ENCODE measurements at places on chromosomes 4 and X.

DNA sequence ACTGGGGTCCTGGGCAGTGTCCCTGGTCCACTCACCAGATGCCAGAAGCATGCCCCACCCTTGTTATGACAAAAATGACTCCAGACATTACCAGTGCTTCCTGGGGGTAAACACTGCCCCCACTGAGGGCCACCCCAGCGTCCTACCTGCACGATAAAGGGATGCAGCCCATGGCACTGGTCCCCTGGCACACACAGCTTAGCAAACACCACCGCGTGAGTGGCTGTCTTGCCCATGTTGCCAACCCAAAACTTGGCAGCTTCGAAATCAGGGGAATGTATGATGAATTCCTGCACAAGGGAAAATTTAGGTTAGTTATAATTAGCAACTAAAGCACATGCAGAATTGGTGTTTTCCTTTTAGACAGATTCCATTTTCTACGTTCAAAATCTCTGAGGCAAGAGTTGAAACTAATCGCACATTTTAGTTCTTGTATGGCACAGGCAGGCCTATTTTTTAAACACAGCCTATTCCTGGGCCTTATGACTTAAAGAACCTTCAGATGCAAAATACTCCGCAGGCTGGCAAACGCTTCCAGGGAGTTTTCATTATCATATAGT is 30.4 kb downstream of the ACOX3 start:
- DNase-seq, result no peak

DNA sequence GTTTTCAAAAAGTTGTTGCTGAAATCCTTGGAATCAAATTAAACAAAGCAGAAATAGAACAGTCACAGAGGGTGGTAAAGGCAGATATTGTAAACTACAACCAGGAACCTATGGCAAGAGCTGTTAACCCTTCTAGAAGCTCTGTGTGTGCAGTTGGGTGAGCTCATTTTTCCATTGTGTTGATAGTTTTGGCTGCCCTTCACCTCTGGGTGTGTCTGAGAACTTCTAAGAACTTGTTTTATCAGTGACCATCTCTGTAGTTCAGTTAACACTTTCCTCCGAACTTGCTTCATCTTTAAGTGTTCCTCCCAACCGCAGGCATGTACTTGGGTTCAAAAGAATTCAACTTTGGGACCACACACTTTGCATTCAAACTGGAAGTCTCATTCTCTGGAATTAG is 32.7 kb downstream of the RBMX start:
- peak; percentile 3 for DNase-seq

DNA sequence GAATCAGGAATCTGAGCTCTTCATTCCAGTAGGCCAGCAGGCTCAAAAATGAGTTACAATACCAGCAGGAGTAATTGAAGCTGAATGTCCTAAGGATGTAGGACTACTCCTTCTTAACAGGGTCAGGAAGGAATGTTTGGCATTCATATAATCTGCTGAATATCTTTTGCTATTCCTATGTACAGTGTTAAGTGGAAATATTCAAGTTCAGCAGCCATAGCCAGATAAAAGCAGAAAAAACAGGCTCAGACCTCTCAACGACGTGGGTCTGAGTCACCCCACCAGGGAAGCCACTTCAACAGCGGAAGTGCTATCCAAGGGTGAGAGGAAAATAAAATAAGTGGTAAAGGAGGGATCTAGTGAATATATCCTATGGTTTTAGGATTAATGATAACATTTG is 577.0 kb downstream of the SPOCK3 start:
- no peak for DNase-seq

DNA sequence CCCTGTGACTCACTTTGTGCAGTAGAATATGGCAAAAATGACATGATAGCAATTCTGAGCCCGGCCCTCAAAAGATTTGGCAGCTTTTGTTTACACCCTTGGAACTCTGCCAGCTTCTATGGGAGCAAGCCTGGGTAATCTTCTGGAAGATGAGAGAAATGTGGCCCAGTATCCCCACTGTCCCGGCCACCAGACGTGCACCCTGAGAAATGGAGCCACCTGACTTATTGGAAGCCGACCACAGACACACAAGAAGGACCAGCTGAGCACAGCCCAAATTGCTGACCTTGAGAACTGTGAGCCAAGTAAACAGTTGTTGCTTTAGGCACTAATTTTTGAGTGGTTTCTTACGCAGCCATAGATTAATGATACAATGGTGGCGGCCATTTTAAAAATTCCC is 197.0 kb downstream of the STIM2 start:
- DNase-seq, result no peak

DNA sequence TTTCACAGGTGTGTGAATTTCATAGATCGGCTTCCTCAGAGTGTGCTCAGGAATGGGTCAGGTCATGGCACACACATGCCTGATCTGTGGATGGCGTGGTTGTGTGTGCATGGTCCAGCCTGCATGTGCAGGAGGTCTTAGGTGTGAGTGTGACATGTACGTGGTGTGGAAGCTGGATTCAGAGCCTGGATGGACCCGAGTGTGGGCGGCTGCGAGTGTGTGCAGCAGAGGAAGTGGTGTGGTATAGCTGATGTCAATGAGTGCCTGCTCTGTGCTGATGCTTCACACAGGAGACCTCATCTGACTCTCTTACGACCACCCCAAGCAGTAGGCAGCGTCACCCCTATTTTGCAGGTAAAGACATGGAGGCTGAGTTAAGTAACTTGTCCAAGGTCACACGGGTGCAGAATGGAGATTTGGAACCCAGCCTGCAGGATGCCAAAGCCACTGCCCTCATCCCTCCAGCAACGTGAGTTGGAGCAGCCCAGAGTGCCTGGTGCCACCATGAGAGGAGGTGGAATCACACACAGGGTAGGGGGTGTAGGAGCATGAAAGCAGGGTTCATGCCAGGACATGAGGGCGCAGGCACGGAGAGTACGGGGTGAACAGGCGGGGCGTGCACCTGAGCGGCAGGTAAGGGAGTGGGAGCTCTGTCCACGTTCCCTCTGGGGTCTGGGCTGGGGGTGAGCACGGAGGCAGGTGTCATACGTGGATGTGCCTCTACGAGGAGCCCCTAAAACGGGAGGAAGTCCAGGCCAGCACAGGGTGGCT is 24.2 kb upstream of the C4orf50 start:
- no peak for DNase-seq

Data from CD4-positive, alpha-beta T cell treated with Interleukin-4 for 4 hours (primary cell).